Fibroblast of mammary gland (primary cell): ENCODE measurements at places on chromosomes 6 and 20.

DNA sequence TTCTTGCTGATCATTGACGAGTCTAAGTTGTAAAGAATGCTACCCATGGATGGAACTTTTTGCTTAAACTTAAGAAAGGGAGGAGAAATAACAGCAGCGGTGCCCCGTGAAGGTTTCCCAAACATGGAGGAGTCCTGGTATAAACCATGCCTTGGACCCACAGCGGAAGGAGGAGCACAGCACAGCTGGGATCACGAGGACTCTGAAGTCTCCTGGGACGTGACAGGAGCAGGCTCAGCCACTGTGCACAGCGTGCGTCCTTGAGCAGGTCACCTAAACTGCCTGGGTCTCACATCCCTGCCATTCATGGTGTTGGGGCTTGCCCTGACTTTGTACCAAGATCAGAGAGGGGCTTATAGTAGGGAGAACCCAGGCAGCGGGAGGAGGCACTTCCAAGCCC, 56.1 kb upstream of the UNC93A start:
- DNase-seq, result no peak

GRCh38 chr6:25007269-25007699, 71.5 kb upstream of the RIPOR2 start:
- DNase-seq, result no peak

- no peak for DNase-seq
Measured at GRCh38 chr20:35561671-35562070, 19.8 kb downstream of the ERGIC3 start.

- DNase-seq, result peak; percentile 57
Measured at GRCh38 chr6:56802584-56802983, 152.3 kb upstream of the BEND6 start.

GRCh38 chr6:29376003-29376402, 912 bp upstream of the OR12D3 start:
- DNase-seq, result peak; percentile 1

DNA sequence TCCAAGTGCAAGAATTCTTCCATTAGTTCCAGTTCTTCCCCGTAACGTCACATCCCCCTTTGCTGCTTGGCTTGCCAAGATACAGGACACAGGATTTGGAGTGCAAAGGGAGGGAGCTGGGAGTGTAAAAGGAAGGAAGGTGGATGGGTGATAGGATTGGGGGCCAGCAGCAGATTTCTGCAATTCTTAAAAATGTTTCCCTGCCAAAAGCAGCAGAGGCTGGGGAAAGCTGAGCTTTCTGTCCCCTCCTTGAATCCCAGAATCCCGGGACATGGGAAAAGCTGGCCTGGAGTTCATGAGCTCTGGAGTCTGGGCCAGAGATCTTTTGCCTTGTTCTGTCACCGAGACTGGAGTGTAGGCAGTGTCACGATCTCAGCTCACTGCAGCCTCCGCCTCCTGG, 60.0 kb upstream of the EPB41L1 start:
- DNase-seq, result peak; percentile 19

GRCh38 chr6:93676581-93676980, 257.2 kb upstream of the EPHA7 start:
- DNase-seq, result no peak

- no peak for DNase-seq
Measured at GRCh38 chr6:158715330-158716311, 65.8 kb downstream of the SYTL3 start.

DNA sequence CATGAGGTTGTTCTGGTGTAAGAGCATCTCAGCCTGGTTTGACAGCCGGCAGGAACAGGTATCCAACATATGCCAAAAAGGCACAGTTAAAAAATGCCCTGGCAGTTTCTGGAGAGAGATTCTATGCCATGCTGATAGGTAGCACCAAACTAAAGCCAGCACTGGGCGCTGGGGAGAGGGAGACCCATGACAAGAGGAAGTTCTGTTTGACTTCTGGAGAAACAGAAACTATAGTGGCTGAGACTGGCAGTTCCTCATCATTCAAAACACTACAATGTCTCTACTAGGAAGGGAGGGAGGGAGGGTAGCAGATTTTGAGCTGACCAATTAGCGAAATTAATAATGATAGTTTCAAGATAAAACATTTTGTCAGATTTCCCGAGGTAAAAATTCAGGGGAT, 174.1 kb downstream of the ADAT2 start:
- no peak for DNase-seq

DNA sequence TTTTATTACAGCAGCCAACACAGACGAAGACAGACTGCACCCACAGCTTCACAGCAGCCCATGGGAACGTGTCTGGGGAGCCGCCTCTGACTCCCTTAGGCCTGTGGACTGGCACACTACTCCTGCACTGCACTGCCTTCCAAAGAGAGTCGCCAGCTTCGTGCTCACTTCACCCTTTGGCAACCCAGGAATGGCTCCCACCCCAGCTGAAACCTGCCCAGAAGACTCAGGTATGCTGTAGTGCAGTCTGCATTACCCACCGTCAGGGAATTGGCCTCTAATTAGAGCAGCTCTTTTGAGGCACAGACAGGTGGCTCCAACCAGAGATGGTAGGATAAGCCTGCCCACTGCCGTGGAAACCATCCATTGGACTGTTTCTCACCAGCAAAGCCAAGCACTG, 39.9 kb upstream of the FRMD1 start:
- no peak for DNase-seq

- DNase-seq, result peak; percentile 21
Measured at GRCh38 chr6:47256361-47256760, 53.3 kb downstream of the TNFRSF21 start.

DNA sequence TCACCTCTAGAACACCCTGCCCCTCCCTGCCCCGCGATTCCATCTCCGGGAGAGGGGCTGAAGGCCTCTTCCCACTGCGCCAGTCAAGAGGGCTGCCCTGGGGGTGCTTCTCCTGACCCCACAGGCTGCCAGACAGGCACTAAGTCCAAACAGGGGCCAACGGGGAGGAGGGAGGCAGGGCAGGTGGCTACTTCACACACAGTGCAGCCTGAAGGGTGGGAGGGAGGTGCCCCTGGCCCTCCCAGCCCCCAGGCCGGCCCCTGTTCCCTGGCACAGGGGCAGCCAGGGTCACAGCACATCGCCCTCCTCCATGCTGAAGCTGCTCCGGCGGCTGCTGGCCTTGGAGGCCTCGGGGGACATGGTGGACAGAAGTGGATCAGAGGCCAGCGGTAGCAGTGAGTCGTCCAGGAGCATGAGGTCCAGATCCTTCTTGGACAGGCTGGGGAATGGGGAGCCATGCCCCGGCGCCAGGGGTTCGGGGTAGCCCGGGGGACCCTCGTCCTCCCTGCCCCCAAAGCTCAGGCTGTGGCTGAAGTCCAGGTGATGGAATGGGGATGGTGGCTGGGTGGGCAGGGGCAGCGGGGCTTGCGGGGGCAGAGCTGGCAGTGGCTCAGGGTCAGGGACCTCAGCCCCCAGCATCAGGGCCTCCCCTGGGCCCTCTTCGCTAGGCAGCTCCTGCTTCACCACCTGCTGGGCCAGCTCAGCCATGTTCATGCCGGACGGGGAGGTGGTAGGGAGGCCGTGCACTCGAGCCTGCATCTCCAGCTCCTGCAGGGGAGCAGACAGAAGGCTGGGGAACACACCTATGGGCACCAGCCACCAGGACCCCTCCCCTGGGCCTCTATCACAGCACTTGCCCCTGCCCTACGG, 46.3 kb downstream of the MDFI start:
- no peak for DNase-seq
